ENCODE measurements at places on chromosomes 3 and 15.

GRCh38 chr3:153061938-153062528, 100.0 kb upstream of the RAP2B start:
- DNase-seq: no peak

GRCh38 chr3:100463002-100463401, 29.4 kb upstream of the TMEM45A start:
- no peak for DNase-seq

- no peak for DNase-seq
Measured at GRCh38 chr3:100838157-100838556, 128.9 kb downstream of the TFG start.

- no peak for DNase-seq
Measured at GRCh38 chr15:78222745-78223395, 11.5 kb downstream of the ACSBG1 start.

DNA sequence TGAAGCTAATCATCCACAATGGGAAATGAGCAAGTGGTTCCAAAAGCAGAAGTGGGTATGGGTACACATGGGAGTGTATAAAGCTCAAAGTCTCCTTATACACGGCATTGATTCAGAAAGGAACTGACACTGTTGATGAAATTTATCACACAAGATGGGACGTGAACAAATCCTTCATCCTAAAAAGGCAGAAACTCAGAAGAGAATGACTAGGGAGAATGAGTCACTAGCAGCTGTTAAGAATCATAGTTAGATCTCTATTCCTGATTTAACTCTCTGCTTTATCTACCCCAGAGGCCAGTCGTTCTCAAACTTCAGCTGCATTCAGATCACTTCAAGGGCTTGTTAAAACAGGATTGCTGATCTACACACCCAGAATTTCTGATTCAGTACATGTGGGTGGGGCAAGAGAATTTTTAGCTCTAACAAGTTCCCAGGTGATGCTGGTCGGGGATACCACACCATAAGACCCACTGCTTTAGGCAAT, 97.7 kb upstream of the PHLDB2 start:
- DNase-seq: no peak

- DNase-seq: no peak
Measured at GRCh38 chr3:176172492-176172891, 1024.8 kb downstream of the TBL1XR1 start.

DNA sequence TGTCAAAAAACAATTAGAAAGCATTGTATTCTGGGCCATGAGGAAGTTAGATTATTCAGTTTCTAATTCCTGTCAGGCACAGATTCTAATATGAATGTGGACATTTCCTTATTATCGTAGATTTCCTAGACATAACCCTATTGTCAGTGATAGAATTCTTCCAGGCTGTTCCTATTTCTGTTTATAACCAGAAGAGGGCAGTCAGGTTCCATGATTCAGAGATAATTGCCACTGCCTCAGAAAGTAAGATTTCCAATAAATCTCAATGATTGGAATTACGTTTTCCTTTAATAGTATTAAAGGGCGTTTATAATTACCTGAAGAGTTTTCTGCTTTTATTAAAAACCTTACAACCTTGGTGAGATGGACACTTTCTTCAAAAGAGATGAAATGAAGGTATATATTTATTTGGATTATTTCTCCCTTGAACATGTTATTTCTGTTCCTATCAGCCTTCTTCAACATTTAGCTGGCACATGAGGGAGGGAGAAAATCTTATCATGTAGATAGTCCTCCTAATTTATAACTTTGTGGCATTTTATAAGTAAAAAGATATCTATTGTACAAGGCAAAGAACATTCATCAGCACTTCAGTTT, 439.2 kb downstream of the MCTP2 start:
- no peak for DNase-seq

- no peak for DNase-seq
Measured at GRCh38 chr3:133675631-133676335, 14.0 kb upstream of the TOPBP1 start.

- DNase-seq: no peak
Measured at GRCh38 chr3:70056081-70056480, 56.5 kb downstream of the SAMMSON start.
